ENCODE measurements at places on chromosomes 12 and 14. TPM values are rescaled to one million over a fixed set of nuclear protein-coding genes. Genes with fewer than 3 reads are reported as not detected.
A peak's percentile ranks its signal among the peaks of the same experiment; 100 is the strongest.

DNA sequence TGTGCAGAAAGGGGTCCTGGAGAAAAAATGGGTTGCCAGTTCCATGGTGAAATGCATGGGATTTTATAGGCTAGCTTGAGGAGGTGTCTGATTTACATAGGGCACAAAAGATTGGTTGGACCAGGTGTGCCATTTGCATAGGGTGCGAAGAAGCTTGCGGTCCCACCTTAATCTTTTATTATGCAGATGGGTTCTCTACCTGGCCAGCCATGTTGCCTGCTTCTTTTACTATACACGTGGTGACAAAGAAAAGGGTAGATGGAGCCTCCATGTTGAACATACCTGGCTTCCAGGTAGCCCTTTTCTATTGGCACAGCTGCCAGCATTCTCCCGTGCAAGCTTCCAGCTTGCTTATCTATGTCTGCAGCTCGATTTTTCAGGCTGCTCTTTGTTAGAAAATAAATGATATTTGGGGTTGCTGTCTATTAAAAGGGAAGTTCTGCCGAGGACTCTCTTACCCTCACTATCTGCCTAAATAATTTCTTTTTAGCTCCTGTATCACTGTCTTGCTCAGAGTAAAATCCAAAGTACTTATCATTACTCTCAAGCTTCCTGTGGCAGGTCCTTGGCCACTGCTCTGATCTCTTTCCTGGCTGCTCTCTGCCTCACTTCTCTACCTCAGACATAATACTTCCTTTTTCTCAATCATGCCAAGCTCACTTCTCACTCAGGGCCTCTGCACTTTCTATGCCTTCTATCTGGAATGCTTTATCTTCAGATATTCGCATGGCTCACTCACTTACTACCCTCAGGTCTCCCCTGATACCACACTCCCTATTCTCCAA lies 216.0 kb upstream of the DAAM1 start:
- H3K27ac ChIP-seq, result no peak overlapping the region
- H3K36me3 ChIP-seq, result no peaks in the 10 kb centered on the region
- H3K4me3 ChIP-seq, result no peak overlapping the region

DNA sequence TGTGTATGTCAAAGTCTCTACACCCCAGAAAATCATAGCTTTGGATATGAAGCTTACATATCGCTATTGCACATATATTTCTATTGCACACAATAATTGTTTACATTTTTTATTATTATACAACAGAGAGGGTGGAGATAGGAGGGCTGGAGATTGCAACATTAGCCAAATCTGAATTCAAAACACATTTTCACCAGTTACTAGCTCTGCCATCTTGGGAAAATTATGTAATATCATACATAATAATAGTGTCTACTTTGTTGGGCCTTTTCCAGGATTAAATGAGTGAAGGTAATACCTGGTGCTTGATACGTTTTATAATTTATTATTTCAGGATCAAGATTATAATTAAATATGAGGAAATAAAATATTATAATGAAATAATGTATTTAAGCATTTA lies 507.4 kb upstream of the TBX3 start:
- no peaks in the 10 kb centered on the region for H3K27me3 ChIP-seq
- no peak for DNase-seq
- H3K4me3 ChIP-seq, result no peak overlapping the region
- no peaks in the 10 kb centered on the region for H3K4me1 ChIP-seq
- no peak overlapping the region for H3K27ac ChIP-seq

- no peaks in the 10 kb centered on the region for H3K36me3 ChIP-seq
- H3K27ac ChIP-seq, result no peak overlapping the region
- H3K4me3 ChIP-seq, result no peak overlapping the region
- no peak for DNase-seq
- peaks cover 2% of the 10 kb centered on the region for H3K4me1 ChIP-seq
Measured at GRCh38 chr14:65487783-65488494, 75.4 kb downstream of the FUT8 start.

- H3K36me3 ChIP-seq, result no peaks in the 10 kb centered on the region
- H3K4me1 ChIP-seq, result no peaks in the 10 kb centered on the region
- H3K27ac ChIP-seq, result no peak overlapping the region
- no peak overlapping the region for H3K4me3 ChIP-seq
- DNase-seq, result no peak
Measured at GRCh38 chr12:84599539-84599938, 313.1 kb downstream of the SLC6A15 start.

GRCh38 chr14:78974691-78975090 lies 804.5 kb downstream of the NRXN3 start:
- no peak overlapping the region for H3K27ac ChIP-seq
- no peaks in the 10 kb centered on the region for H3K36me3 ChIP-seq
- DNase-seq, result no peak
- H3K4me3 ChIP-seq, result no peak overlapping the region
- no peaks in the 10 kb centered on the region for H3K27me3 ChIP-seq

- peak; percentile 84 for DNase-seq
- no peak overlapping the region for H3K4me3 ChIP-seq
- H3K27ac ChIP-seq, result peak overlapping the region; percentile 80
- no peaks in the 10 kb centered on the region for H3K27me3 ChIP-seq
Measured at GRCh38 chr14:90677484-90678050, 138.7 kb downstream of the TTC7B start.

DNA sequence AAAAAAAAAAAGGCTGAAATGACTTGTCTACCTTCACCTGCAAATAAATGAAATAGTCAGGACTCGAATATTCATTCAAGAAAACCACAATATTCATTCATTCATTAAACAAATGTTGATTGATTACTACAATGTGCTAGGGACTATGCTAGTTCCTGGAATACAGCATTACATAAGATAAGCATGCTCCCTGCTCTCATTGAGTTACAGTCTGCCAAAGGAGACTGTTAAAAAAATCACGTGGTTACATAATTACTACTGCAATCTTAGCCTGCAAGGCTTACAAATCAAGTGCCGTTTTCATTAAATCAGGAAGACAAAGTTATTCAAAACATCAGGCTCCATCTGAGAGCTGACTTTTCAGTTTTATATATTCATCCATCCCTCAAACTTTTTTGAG lies 70.4 kb upstream of the RIC8B start:
- no peak for DNase-seq
- no peak overlapping the region for H3K4me3 ChIP-seq
- H3K27ac ChIP-seq, result no peak overlapping the region
- H3K36me3 ChIP-seq, result no peaks in the 10 kb centered on the region
- H3K27me3 ChIP-seq, result no peaks in the 10 kb centered on the region
- no peaks in the 10 kb centered on the region for H3K4me1 ChIP-seq

GRCh38 chr12:60394665-60395064 lies 798.8 kb downstream of the SLC16A7 start:
- H3K27ac ChIP-seq, result no peak overlapping the region
- no peaks in the 10 kb centered on the region for H3K27me3 ChIP-seq
- no peaks in the 10 kb centered on the region for H3K4me1 ChIP-seq
- no peak overlapping the region for H3K4me3 ChIP-seq

DNA sequence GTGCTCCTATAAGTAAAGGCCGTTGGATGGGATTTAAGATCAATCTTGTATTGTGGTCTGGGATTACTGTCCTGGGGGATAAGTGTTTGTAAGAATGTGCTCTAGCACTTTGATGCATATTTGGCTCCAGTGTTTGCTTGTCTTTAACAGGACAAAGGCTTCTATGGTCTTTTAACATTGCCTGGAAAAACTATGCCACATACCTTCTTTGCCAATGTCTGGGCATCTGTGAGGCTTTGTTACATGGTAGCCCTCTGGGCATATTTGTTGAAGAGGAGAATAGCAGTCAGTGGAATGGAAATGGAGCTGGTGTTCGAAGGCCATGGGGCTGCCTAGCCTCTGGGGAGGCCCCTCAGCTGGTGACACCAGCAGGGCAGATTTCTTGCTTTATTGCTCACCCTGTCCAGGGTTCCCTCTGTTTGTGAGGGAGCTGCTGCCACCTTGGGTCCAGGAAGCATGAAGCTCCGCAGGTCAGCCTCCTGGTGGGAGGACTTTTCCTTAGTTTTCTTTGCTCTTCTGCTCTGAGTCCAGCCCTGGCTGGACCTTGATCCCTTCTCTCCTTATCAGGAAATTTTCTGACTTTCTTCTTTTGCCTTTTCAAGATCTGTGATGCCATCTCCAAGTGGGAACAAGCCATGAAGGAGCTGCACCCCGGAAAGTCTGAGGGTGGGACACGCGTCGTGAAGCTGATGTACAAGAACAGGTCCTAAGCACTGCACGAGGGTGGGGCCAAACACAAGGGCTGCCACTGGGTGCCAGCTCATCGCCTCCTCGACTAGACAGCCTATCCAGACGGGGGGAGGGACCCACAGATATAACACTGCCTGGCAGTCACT lies 19.5 kb downstream of the PIGH start:
- no peak overlapping the region for H3K4me3 ChIP-seq
- H3K4me1 ChIP-seq, result no peaks in the 10 kb centered on the region
- no peak overlapping the region for H3K27ac ChIP-seq
- no peaks in the 10 kb centered on the region for H3K27me3 ChIP-seq

DENR gene
- total RNA-seq, result 44.5 TPM

RNF212B gene
- not detected for total RNA-seq

MMP14 gene
- total RNA-seq, result 580 TPM

SLC4A8 gene
- 2.9 TPM for total RNA-seq

TRAF3 gene
- total RNA-seq, result 19.5 TPM
